Uterine smooth muscle cell (primary cell): ENCODE measurements at places on chromosomes 4 and X. TPM values are rescaled to one million over a fixed set of nuclear protein-coding genes. Genes with fewer than 3 reads are reported as not detected.

Gene LNX1
- total RNA-seq = 0.11 and 0.25 TPM in 2 replicates

Gene TSPAN6
- total RNA-seq = 22.0 and 39.2 TPM in 2 replicates

Gene SLIT2
- total RNA-seq = 57.7 and 97.5 TPM in 2 replicates

Gene CXorf49
- not detected in 2 replicates for total RNA-seq

Gene CT47B1
- not detected in 2 replicates for total RNA-seq
